ENCODE measurements at places on chromosomes 11 and 22.
A peak's percentile ranks its signal among the peaks of the same experiment; 100 is the strongest.

DNA sequence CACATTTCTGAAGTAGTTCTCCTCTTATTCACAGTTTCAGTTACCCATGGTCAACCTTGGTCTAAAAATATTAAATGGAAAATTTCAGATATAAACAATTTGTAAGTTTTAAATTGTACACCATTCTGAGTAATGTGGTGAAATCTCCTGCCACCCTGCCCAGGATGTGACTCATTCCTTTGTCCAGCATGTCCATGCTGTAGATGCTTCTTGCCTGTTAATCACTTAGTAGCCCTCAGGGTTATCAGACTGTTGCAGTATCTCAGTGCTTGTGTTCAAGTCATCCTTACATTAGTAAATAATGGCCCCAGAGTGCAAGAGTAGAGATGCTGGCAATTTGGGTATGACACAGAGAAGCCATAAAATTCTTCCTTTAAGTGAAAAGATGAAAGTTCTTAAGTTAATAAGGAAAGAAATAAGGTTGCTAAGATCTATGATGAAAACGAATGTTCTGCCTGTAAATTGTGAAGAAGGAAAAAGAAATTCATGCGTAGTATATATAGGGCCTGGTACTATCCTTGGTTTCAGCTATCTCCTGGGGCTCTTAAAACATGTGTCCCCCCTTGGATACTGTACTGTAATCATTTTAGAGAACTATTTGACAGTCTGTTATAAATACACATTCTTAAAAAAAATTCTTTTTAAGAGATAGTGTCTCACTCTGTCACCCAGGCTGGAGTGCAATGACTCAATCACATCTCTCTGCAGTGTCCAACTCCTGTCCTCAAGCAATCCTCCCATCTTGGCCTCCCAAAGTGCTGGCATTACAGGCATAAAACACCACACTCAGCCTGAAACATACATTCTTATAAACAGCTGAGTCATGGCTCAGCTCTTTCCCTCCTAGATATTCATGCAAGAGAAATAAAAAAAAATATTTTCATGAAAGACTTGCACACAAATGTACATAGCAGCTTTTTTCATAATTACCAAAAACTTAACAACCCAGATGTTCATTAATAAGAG, 31.3 kb downstream of the MTNR1B start:
- DNase-seq: peak; percentile 61

DNA sequence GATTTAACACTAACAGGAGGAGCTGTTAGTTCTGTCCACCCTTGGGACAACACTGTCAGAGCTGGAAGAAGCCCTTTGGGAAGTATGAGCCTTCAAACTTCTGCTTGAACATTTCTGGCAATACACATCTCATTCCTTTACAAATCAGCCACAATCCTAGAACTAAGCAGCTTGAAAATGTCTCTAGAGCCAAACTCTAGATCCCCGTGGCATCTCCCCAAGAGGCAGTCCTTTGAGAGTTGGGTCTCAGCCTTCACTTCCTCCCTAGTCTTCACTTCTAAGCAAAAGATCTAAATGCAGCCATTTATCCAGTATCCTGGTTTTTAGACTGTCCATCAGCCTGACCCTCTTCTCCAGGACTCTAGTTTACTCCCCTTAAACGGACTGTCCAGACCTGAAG, 26.9 kb downstream of the ARFGAP2 start:
- no peak for DNase-seq

- DNase-seq: peak; percentile 97
Observed at GRCh38 chr11:131888230-131888855, 517.9 kb downstream of the NTM start.

- no peak for DNase-seq
Observed at GRCh38 chr11:35594680-35595079, 23.6 kb upstream of the FJX1 start.

GRCh38 chr11:65851083-65851579, 6.8 kb downstream of the CFL1 start:
- DNase-seq: no peak

All from fibroblast of upper back skin (primary cell).